BJ (cell line): ENCODE measurements at places on chromosomes 1 and 21.

DNA sequence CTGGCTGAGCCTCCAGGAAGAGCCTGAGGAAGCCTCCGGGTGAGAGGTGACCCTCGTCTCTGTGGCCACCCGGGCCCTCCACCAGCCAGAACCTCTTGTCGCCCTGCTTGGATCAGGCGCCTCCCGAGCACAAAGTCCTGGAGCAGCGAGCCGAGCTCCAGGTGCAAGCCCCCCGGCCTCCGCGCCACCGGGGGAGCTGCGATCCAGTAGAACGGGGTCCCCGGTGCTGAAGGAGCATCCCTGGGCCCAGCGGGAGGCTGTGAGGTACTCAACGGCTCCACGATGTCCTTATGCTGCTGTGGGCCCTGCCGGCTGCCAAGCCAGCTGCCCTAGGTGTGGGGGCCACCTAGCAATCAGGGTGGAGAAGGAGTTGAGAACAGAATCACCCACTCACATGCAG is 102.8 kb downstream of the PRDM16 start:
- no peak for DNase-seq

GRCh38 chr1:175504875-175505555 is 238.4 kb downstream of the TNR start:
- DNase-seq: no peak

- no peak for DNase-seq
These were observed 138.6 kb upstream of the NGF start for GRCh38 chr1:115476616-115477015.

- DNase-seq: peak; percentile 80
These were observed 47.4 kb upstream of the PRDX6 start for GRCh38 chr1:173429471-173430402.

DNA sequence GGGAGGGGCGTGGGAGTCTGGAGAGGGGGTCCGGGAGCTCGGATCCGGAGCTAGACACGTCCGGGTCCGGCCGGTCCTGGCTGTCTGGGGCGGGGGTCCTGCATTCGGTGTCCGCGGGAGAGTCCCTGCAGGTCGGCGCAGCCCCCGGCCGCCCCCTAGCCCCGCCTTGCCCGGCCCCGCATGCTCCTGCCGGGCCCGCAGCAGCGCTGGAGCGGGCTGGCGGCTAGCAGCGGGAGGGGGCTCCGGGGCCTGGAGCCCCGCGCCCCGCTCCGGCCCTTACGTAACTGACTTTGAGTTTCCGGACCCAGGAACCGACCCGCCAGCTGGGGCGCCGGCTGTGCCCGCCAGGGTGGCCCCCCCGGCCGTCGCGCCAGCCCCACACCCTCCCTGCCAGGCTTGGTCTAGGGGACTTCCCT is 26.9 kb upstream of the EPB41 start:
- DNase-seq: no peak

GRCh38 chr1:2198571-2198970 is 4.0 kb upstream of the FAAP20 start:
- no peak for DNase-seq

- no peak for DNase-seq
These were observed 42.7 kb downstream of the ST3GAL3 start for GRCh38 chr1:43750083-43750482.

DNA sequence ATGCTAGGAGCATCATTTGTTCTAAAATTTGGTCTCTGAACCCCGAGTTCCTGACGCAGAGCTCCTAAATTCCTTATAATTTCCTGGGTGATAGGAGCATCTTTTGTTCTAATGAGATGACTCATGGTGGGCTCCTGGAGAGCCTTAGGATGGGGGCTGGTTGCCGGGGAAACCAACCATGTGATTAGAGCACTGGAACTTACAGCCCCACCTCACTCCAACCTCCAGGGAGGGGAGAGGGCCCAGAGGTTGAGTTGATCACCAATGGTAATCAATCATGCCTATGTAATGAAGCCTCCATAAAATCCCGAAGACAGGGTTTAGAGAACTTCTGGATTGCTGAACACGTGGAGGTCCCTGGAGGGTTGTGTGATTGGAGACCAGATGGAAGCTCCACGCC is 7.7 kb downstream of the SHISAL2A start:
- no peak for DNase-seq

GRCh38 chr21:42766739-42767560 is 112.4 kb downstream of the WDR4 start:
- DNase-seq: no peak

DNA sequence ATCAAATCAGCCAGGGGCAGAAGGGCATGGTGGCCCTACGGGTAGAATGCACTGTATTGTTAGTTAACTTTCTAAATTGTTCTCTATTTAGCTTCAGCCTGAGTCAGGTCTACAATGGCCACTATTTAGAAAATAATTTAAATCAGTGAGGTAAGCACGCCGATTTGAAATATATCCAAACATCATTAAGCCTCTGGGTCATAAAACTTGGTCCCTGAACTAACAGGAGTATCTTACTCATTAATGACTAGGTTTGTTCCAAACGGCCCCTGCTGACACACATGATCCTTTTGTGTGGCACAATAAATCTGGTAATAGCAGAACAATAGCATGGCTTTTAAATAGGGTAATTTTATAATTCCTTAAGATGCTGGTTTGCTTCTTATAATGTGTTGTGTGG is 48.4 kb downstream of the STX6 start:
- DNase-seq: no peak

- DNase-seq: no peak
These were observed 90.6 kb downstream of the HIVEP3 start for GRCh38 chr1:41827991-41828570.

DNA sequence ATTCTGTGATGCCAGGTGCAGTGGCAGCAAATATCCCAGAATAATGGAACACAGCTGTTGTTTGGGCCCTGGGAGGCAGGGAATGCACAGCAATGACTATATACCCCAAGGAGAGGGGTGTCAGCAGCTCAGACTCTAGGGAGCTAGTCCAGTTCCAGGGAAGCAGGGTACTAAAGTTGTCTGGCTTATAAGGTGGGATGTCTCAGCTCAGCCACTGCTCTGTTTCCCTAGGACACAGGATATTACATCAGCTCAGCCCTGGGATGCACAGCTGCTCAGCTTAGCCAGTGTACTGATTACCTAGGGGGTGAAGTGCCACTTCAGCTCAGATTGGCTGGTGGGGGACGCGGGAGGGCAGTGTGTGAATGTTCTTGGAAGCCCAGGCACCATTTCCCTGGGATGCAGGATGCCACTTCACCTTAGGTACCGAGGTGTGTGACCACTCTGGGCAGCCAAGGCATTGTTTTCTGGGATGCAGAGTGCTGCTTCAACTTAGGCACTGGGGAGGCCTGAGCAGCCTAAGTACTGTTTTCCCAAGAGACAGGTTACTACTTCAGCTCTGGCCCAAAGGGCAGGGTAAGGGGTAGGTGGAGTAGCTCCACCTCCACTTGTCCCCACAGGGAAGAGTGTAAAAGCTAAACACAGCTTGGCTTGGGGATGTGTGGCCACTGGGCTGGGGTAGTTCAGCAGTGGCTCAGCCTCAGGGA is 59.4 kb downstream of the DIPK1A start:
- no peak for DNase-seq

DNA sequence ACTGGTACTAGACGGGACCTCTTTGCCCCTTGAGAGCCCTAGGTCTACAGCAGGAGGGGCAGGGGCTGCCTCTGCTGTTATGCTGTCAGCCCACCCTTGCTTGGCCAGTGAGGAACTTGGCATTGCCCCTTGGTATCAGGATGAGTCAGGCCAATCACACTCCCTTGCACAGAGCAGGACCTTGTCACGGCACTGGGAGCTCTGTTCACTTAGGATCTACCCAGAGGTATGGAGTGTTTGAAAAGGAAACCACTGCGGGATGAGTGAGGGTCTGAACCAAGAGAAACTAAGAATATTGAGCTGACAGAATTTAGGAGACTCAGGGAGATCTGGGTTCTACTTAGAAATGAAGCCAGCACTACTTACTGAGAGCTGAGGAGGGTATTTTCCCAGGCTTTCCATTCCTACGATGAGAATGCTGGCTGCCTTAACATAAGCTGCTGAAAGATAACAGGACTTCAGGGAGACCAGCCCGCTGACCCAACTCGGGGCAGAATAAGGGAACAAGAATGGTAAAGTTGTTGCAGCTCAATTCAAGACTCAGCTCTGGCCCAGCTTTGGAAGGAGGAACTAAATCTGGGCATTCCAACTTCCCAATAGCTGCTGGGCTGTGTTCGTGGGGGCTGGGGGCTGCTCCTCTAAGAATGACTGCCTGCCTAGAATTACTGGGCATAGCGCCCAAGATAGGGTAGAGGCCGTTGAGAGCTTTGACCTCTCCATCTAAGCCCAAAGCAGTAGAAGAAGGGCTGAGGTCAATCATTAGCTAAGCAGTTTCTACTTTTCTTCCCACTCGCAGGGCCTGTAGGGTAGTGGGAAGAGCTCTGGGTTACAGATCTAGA is 1.5 kb downstream of the FABP3 start:
- DNase-seq: no peak

DNA sequence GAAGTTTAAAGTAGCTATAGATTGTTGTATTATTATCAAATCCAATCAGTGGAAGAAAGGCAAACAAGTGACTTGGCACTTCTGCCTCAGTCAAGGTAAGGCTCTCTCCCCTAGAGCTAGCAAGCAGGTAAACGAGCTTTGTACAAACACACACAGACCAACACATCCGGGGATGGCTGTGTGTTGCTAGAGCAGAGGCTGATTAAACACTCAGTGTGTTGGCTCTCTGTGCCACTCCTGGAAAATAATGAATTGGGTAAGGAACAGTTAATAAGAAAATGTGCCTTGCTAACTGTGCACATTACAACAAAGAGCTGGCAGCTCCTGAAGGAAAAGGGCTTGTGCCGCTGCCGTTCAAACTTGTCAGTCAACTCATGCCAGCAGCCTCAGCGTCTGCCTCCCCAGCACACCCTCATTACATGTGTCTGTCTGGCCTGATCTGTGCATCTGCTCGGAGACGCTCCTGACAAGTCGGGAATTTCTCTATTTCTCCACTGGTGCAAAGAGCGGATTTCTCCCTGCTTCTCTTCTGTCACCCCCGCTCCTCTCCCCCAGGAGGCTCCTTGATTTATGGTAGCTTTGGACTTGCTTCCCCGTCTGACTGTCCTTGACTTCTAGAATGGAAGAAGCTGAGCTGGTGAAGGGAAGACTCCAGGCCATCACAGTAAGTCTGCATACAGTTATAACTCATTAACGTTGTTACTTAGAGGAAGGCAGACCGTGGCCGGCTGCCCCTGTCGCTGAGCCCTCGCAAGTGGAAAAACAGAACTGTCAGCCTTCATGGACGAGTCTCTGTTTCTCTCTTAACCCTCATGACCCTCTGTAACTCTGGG is at the start of gene PALMD:
Gene PALMD, plus strand, starts transcription at position 415 of the 833 bp plus-strand sequence. Its CDS starts 205 bp downstream, at position 620.
- DNase-seq: no peak

DNA sequence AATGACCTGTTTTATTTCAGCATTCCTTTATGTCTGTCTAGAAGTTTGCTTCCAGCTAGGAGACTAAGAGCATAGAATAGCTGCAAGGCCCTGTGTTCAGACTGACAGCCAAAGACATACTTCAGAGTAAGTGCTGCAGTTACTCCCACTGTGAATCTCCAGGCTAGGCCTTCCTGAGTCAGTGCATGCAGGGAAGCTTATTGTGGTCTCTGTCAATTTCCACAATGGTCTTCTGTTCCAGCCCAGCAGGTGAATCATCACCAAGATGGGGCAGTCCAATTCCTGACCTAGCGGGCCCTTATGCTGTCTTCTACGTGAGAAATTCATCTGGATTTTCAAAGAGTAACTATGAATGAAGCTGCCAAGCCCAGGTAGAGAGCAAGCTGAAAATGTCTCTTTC is 146.3 kb upstream of the C8B start:
- DNase-seq: no peak

- DNase-seq: no peak
These were observed 14.1 kb upstream of the PHGDH start for GRCh38 chr1:119697598-119697997.
